GM19239 (cell line): ENCODE measurements at places on chromosomes 16 and 17.

DNA sequence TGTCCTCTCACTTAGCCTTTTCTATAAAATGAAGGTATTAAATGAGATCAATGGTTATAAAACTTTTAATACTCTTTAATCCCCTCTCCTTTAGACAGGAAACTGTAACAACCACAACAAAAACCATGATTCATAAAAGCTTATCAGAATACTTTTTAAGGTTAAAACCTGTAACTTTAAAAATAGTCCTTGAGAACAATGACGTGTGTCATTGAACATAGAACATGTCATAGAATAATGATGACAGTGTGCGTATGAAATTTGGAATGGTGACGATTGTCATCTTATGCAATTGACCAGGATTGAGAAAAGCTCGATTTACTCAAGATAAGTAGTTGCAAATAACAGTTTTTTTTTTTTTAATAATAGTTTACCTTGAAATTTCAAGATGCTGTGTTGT lies 94.1 kb downstream of the PLCG2 start:
- DNase-seq: no peak

GRCh38 chr16:15798671-15799070 lies 58.2 kb downstream of the MYH11 start:
- DNase-seq: no peak

DNA sequence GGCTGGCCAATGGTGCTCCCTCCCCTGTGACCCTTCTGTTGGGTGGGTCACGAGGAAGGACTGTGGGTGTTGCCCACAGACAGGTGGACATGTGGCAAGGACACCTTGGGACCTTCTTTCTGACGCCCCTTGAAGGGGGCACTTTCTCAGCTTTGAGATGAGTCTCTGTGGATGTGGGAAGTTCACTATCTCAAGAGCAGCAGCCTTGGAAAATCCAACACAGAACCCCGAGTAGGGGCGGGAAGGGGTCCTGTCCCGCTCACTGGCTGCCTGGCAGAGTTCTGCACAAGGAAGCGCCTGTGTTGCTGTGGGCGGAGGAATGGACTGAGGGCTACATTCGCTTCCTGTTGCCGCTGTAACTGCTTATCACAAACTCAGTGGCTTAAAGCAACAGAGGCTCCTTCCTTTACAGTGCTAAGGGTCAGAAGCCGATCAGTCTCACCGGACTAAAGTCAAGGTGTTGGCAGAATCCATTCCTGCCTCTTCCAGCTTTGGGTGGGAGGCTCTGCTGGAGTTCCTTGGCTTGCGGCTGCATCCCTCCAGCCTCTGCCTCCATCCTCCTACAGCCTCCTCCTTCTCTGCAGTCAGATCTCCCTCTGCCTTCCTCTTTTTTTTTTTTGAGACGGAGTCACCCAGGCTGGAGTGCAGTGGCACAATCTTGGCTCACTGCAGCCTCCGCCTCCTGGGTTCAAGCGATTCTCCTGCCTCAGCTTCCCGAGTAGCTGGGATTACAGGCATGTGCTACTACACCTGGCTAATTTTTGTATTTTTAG lies 305.2 kb downstream of the SEC14L1 start:
- no peak for DNase-seq

DNA sequence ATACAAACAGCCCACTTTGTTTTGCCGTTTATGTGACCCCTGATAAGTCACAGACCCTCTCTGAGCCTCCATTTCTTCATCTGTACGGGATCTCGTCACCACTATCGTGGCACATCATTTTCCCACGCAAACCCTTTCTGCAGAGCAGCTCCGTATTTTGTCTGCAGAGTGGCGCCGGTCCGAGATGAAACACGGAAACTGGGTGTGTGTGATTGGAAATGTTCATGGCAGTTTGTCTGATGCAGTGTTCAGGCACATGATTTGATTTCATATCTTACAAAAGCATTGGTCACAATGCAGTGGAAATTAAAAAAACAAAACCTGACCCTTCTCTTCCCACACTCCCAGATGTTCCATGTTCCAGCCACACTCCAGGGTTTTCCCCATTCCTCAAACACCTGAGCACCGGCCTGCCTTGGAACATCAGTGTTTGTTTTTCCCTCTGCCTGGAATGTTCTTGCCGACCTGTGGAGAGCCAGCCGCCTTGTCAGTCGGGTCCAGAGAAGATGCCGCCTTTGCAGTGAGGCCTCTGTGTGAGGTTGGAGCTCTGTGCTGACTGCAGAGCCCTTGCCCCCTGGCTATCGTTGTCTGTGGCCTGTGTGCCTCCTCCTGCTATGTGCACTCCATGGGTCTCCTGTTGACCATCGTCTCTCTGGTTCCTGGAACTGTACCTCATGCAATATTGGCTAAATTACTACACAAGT lies 39.2 kb downstream of the NT5M start:
- no peak for DNase-seq

- no peak for DNase-seq
These were observed 4.1 kb downstream of the PDF start for GRCh38 chr16:69326172-69326873.
